Right hindlimb (tissue), 1 donor: ENCODE measurements at places on chromosomes 16 and 17.
A peak's percentile ranks its signal among the peaks of the same experiment; 100 is the strongest.

- no peak for DNase-seq
These were observed 8.1 kb upstream of the PSMC5 start for GRCh38 chr17:63819131-63819530.

DNA sequence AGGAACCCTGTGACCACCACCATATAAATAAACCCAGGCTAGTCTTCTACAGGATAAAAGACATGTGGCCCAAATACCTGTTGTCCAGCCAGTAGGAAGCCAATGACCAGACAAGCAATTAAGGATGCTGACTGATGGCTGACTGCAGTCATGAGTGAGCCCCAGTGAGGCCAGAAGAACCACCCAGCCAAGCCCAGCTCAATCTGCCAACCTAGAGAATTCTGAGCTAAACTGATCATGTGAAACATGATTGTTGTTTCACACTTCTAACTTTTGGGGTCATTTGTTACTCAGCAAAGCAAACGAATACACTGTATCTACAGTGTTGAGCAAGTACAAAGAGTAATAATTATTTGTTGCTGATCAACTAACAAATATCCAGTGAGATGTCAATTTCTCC, 86.4 kb downstream of the DNAH3 start:
- DNase-seq: no peak

DNA sequence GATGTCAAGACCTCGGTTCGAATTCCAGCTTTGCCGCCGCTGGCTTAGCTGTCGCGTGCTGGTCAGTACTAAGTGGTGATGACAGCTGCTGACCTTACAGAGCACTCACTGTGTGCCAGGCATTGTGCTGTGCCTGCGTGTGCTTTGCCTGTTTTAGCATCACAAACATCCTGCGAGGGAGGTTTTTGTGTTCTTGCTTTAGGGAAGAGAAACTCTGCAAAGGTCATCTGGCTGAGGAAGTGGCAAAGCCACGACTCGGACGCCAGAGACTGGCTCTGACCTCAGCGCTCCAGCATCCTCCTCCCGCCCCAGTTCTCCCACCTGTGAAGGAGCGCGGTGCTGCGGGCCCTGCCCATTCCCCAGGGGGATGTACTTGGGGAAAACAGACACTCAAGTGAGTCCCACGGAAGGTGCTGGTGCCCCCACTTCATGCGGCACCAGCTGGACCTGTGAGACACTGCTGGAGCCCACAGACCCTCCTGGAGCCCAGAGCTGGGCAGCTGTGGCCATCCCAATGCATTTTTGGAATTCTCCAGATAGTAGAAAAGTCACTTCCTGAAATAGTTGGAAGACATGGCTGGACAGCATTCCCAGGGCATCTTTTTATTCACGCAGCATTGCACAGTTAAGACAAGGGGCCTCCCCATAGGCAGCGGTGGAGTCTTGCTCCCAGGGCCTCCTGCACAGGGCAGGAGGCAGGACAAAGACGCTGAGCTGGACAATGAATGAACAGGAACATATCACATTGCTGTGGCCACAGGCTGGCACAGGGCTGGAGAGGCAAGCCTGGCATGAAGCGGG, 20.0 kb upstream of the HERPUD1 start:
- DNase-seq: peak; percentile 30

- peak; percentile 22 for DNase-seq
These were observed 26.0 kb upstream of the PRKCA start for GRCh38 chr17:66276328-66276937.

DNA sequence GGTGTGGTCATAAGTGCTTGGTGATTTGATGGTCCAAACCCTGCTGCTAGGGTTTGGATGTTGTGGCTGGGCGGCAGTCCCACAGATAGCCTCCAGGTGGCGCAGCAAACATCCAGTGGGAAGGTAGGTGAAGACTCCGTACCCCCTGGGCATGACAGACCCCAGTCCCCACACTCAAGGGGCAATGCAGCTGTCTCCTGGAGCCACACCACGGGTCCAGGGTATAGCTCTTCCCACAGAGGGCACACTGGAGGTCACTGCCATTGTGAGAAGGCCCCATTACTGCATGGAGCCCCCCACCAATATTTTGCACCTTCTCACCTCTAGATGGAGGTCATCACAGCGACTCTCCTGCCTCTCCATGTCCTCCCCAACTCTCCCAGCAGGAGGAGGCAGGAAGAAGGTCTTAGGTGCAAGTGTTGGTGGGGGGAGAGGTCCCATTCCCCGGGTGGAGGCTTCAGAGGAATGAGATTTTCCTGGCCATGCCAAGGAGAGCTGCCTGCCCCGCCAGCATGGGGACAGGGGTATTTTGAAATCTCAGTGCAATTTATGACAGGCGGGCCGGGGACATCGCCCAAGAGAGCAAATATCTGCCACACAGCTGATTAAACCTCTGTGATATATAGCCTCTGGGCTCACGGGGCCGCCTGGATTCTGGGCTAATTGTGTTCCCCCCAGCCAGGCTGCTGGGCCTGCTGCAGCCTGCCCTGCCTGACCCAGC, 17.1 kb upstream of the C17orf113 start:
- DNase-seq: peak; percentile 61

DNA sequence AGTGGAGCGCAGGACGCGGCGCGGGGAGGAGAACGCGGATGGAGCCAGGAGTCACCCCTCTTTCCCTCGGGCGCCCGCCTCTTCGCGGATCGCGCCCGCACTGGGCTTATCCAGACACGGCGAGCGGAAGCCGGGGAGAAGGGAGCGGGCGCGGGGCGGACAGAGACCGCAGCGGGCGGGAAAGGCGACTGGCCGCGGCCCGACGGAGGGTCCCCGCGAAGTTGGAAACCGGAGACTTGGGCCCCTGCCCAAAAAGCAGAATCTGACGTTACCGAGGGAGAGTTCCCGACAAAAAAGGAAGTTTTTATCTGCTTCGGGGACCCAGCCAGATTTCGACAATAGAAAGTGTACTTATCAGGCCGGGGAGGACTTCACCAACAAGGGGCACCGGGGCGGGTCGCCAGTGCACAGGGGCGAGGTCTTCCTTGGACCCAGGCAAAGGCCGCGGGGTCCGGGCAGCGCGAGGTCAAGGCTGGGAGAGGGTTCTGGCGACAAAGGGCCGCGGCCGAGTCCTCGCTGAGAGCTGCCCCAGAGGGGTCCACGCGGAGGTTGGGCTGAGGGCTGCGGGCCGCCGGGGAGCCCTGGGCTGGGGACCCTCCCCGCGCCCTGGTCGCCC, 519 bp downstream of the ST6GALNAC2 start:
- DNase-seq: peak; percentile 36

- DNase-seq: no peak
These were observed 7.4 kb upstream of the DHX40 start for GRCh38 chr17:59558039-59558438.

- no peak for DNase-seq
These were observed 24.1 kb upstream of the KREMEN2 start for GRCh38 chr16:2939968-2940367.

GRCh38 chr16:75102595-75102994, 14.0 kb downstream of the LDHD start:
- no peak for DNase-seq

GRCh38 chr17:72394531-72394930, 273.7 kb downstream of the SOX9 start:
- DNase-seq: no peak

DNA sequence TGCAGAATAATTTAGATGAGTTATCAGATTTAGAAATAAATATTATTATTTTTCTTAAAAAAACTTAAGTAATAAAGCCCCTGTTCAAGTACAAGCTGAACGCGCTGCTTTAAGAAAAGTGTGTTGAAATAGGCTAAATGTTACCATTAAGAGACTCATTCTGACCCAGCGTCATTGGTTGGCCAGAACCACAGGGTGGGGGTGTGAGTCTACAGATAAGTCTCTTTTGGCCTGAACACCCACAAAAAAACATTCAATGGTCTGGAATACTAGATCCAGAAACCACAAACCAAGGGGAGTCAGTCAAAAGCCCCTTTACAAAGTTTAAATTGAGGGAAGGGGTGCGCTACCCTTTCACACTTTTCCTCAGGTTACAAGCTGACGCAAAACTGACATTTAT, 776.1 kb downstream of the KCNJ2 start:
- no peak for DNase-seq

DNA sequence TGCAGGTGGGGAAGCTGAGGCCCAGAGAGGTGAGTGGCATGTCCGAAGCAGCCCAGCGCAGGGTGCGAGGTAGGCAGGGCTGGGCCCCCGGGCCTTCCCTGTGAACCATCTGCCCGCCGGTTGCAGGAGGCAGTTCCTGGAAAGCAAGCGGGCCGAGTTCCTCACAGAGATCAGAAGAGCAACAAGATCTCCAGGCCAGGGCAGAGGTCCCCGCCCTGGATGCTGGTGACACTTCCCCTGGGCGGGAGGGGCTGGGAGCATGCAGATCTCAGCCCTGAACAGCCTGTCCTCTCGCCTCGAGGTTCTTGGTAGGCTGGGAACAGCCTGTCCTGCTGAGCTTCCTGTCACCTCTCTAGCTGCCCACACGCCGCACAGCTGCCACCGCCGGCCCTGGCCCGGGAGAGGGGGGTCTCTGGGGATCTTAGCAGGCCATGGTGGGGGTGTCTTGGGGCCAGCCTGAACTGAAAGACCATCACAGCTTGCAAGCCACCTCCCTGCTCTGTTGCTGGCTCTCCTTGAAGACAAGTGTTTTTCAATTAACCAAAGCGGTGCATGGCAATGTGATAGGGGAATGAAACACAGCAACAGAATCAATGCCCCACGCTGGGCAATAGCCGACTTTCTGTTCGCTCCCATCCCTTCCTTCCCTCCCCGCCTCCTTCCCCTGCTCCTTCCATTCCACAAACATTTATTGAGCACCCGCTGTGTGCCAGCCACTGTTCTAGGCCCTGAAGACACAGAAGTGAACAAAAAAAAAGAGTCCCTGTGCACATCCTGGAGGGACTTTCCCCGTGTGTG, 31.7 kb downstream of the SOCS1 start:
- DNase-seq: no peak

- no peak for DNase-seq
These were observed 325.0 kb downstream of the CBLN1 start for GRCh38 chr16:48956620-48957019.

DNA sequence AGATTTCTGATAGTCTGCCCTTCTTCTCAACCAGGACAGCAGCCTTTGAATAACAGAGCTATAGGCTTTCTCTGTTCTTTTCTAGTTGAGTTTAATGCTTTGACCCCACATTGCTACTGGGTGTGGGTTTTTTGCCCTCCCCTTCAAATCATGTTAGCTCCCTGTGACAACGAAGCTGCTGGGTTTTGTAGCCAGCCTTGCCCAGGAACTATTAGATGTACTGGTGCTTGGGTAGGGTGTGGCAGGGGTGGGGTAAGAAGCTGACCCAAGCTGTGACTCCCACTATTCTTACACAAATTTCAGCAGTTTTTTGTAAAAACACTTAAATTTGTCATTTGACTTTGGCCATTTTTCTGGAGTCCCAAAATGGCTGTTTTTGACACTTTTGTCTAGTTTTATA, 69.7 kb downstream of the NLK start:
- no peak for DNase-seq

DNA sequence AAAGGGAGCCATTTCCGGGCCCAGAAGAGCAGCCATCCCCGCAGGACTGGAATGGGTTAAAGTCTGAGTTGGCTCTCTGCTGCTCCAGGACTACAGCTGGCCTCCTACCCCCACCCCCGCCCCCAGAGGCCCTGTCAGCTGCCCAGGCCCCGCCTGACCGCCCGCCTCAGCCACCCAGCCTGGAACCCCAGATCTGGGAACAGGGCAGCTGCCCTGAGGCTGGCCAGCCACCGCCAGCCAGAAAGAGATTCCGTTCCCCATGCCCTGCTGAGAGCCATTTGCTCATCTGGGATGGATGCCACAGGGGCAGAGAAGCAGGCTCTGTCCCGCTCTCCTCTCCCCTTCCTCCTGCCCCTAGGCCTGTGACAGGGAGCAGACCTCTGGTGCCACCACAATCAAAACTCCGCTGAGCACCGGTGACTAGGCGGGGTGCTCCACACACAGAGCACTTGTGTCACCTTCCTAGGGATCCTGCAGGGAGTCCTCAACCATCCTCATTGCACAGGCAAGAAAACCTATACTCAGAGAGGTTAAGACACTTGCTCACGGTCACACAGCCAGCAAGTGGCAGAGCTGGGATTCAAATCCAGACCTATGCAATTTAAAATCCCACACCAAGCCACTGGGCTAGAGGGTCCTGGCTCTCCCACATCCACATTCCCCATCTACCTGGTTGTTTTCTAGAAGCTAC, 44.1 kb downstream of the ZNF423 start:
- DNase-seq: peak; percentile 88

DNA sequence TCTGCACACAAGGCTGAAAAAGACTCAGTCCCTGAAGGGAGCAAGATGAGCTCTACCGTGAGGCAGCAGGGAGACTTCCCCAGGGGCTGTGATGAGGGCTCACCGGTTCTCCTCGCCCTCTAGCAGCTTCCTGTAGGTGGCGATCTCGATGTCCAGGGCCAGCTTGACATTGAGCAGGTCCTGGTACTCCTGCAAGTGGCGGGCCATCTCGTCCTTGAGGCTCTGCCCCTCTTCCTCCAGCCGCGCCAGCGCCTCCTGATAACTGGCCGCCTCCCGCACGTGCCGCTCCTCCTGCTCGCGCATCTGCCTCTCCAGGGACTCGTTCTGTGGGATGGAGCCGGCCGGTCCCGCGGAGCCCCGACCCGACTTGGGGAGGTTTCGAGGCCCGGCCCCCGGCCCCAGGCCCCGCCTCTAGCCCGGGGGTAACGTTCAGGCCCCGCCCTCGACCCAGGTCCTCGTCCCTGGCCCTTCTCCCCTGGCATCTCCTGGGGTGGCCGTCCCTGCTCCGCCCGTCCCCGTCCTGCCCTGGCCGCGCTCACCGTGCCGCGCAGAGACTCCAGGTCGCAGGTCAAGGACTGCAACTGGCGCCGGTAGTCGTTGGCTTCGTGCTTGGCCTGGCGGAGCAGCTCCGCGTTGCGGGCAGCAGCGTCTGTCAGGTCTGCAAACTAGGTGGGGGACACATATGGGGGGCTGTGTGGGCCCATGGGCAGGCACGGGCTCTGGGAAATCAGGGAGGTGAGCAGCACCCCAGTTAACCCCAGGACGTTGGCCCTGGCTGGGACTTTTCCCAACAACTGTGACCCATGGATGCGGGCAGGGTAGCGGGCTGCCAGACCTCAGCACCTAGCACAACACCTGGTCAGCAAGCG, 3.9 kb downstream of the GFAP start:
- DNase-seq: no peak

- peak; percentile 38 for DNase-seq
These were observed 90.9 kb upstream of the BCAR1 start for GRCh38 chr16:75342308-75342811.

DNA sequence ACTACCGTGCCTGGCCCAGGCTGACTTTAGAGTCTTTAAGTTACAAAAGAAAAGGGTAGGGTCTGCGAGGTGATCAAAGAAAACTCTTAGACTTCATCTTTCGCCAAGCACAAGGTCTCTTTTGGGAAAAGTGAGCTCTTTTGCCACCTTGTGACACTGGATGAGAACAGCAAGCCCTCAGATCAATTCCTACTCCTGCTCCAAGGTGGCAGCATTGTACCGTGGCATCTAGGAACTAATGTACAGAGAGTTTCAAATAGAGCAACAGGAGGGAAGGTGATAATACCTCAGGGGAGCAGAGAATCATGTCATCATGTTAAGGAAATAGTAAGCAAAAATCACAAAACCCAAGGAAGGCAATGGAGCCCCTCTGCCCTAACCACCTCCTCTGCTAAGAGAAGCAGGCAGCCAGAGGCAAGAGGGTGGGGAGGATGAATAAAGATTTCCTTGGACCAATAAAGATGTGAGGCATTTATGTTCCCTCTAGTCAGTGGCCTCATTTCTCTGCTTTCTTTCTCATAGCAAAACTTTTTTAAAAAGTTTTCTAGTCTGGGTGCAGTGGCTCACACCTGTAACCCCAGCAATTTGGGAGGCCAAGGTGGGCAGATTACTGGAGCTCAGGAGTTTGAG, 2.1 kb upstream of the C17orf78 start:
- DNase-seq: peak; percentile 65
